Effector memory CD4-positive, alpha-beta T cell (primary cell): ENCODE measurements at places on chromosomes 5 and 9.
A peak's percentile ranks its signal among the peaks of the same experiment; 100 is the strongest.

- no peak for DNase-seq
These were observed 344.1 kb downstream of the BNC2 start for GRCh38 chr9:16526380-16526779.

- no peak for DNase-seq
These were observed 65.4 kb downstream of the RNF130 start for GRCh38 chr5:180006141-180006540.

- no peak for DNase-seq
These were observed 16.6 kb downstream of the C5orf58 start for GRCh38 chr5:170249355-170249754.

- DNase-seq: no peak
These were observed 222.3 kb downstream of the GLIS3 start for GRCh38 chr9:4077499-4078102.

- no peak for DNase-seq
These were observed 123.1 kb downstream of the LIFR start for GRCh38 chr5:38433160-38433861.

DNA sequence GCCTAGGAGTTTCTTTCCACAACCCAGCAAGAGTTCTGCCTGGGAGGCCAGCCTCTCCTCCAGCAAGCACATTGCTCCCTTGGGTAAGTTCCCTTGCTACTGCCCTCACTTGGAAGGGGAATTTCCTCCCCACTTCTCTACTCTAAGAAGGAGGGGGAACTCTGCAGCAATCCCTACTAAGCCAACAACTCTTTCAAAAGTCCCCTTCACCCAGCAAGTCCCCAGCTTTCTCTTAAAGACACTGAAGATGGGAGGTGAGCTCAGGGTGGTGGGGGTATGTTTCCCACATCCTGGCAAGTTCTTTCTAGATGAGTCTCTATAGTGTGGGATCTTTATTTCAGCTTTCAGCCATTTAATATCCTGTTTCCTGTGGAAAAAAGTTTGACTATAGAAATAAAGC lies 49.0 kb downstream of the PDE8B start:
- no peak for DNase-seq

DNA sequence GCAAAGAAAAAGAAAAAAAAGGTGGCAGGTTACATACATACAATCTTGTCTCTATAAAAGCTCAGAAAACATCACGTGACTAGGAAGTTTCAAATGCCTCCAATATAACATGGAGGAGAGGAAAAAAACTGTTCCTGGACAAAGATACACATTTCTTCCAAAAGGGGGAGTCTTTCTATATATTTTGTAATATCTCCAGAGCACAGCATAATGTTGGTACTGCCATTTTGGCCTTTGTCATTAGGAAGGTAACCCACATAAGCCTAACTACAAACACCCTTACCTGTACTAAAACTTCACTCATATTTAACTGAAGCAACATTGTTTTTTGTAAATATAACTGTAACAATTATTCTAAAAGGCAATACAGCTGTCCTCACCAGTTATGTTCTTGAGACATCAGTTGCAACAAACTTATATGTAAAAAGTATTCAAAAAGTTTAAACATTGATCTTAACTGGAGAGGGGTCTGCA lies 1.2 kb upstream of the BTF3 start:
- no peak for DNase-seq

DNA sequence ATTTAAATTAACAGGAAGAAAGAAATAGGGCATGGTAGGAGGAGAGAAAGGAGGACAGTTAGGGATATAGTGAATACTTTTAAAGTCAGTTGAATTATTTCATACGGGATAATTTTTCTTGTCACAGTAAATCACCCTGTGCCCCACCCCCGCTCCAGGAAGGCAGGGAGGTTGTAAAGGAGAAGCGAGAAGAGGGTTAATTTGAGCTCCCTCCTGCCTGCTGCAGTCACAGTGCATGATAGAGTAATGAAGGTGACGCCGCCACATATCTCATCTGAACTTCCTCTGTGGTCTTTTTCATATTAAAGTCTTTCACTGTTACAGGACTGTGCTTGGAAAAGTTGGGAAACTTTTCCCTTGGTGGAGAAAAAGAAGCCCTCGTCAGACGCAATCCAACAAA lies 896 bp upstream of the PCSK5 start:
- no peak for DNase-seq

GRCh38 chr5:2699231-2699630 lies 52.2 kb downstream of the IRX2 start:
- no peak for DNase-seq

- no peak for DNase-seq
These were observed 8.2 kb downstream of the IL4 start for GRCh38 chr5:132681983-132682382.

DNA sequence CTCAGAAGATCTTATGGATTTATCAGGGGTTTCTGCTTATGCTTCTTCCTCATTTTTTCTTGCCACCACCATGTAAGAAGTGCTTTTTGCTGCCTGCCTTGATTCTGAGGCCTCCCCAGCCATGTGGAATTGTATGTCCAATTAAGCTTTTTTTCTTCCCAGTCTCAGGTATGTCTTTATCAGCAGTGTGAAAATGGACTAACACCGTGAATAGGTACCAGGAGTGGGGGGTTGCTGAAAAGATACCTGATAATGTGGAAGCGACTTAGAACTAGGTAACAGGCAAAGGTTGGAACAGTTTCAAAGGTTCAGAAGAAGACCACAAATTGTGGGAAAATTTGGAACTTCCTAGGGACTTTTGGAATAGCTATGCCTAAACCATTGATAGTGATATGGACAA lies 1222.5 kb upstream of the NUDT12 start:
- DNase-seq: no peak

- DNase-seq: no peak
These were observed 12.2 kb downstream of the IL9 start for GRCh38 chr5:135883441-135883840.

DNA sequence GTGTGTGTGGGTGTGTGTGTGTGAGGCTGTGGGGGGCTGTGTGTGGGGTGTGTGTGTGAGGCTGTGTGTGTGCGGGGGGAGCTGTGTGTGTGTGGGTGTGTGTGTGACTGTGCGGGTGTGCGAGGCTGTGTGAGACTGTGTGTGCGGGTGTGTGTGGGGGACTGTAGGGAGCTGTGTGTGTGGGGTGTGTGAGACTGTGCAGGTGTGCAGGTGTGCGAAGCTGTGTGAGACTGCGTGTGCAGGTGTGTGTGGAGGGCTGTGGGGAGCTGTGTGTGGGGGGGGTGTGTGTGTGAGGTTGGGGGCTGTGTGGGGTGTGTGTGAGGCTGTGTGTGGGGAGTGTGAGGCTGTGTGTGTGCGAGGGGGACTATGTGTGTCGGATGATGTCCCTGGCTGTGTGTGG lies 23.2 kb downstream of the AHRR start:
- no peak for DNase-seq

DNA sequence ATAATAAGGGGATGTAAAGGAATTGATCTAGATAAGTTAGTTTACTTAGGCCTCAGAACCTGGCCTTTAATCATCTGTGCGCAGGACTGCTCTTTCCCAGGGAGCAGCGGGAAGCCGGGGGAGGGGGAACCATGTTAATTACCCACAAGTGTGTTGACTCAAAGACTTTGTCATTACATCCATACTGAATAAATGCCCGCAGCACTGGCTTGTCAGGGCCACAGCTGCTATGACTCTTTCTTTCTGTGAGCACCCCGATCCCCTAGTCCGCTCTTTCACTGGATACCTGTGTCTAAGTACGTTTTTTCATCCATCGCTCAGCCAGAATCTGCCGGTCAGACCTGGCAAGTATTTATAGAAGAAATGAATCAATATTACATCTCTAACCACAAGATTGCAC lies 249.3 kb upstream of the DMRT1 start:
- no peak for DNase-seq

DNA sequence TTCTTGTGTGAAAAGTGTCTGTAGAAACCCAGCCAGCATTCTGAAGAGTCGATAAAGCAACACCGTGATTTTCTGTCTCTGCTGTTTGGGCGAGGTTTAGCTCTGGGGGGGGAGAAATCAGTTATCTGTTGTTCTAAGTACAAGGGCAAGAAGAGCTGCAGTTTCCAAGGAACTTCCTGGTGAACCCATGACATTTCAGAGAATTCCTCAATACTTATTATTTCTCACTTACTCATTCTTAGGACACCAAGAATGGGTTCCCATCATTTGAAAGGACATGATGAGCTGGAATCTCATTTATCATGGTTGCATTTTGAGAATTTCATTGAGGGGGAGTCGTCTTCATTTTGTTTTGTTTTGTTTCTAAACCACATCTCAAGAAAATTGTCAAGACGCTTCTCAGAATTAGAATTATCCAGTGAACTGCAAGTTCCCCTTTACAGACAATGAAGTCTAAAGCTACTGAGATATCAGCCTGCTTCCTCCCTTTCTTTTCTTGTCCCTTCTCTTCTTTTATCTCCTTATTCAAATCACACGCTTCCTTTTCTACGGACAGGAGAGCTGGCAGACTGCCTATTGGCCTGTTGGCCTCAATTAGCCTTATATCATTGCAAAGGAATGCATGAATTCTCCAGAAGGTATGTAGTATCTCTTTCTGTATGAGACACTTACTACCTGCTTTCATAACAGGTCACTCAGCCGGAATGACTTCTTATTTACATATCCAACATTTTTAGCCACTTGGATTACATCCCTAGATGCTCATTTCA lies 53.7 kb downstream of the ZNF462 start:
- no peak for DNase-seq

GRCh38 chr9:80928697-80929096 lies 760.6 kb downstream of the TLE1 start:
- no peak for DNase-seq

GRCh38 chr5:123119334-123119986 lies 30.4 kb downstream of the PRDM6 start:
- DNase-seq: no peak

GRCh38 chr5:132227235-132227484 lies 493 bp downstream of the P4HA2 start:
- DNase-seq: no peak

GRCh38 chr5:123116757-123117156 lies 27.7 kb downstream of the PRDM6 start:
- no peak for DNase-seq

GRCh38 chr5:149338364-149338763 lies 6.9 kb upstream of the GRPEL2 start:
- DNase-seq: no peak

DNA sequence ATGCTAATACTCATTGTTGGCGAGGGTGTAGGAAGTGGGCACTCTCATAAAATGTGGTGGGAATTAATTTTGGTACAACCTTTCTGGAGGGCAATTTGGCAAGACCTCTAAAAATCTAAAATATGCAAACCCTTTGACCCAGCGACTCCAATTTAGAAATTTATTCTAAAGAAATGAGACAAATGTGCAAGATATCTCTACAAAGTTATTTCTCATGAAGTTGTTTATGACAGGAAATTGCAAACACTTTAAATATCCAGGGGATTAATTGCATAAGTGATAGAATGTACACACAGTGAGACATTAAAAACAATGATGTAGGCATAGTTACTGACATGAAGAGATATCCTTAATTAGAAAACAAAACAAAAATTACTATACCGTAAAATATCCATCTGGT lies 246.3 kb upstream of the MAP3K1 start:
- no peak for DNase-seq

DNA sequence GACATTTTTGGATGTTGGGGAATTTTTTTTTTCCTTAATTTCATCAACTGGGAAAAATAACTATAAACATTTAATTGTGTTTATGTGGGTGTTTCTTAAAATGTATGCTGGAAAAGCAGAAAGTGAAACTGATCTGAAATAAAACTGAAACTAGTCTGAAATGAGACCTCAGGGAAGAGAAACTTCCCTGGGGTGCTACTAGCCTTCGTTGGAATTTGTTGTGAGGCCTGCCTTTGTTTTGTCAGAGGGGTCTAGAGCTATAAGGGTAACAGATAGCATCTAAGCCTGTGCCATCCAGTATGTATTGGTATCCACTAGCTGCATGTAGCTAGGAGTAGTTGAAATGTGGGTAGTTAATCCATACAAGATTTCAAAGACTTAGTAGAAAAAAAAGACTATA lies 10.4 kb downstream of the ZNF618 start:
- no peak for DNase-seq

DNA sequence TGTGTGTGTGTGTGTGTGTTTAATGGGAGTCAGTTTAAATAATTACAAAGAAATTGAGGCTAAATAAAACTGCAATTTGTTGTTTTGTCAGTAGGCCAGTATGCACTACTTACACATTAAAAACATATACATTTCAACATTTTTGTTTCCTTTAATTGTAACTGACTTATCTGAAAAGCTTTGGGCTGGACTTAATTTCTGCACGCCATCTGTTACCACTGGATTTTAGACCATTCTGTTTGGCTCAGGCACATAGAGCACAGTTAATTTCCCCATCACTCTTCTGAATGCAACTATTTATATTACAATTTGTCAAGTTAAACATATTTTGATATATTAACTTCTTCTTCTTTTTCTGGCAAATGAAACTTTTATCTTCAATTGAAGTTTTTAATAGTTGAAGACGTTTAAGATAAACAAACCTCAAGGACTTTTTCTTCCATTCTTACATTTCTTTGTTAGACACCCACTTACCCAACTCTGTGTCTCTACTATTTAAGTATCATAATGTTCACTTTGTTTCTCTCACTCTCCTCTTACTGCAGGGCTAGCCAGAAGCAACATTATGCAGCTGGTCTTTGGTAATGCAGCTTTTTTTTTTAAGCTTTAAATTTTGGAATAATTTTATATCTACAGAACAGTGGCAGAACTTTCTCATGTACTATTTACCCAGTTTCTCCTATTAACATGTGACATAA lies 253.4 kb upstream of the ANKH start:
- DNase-seq: no peak

DNA sequence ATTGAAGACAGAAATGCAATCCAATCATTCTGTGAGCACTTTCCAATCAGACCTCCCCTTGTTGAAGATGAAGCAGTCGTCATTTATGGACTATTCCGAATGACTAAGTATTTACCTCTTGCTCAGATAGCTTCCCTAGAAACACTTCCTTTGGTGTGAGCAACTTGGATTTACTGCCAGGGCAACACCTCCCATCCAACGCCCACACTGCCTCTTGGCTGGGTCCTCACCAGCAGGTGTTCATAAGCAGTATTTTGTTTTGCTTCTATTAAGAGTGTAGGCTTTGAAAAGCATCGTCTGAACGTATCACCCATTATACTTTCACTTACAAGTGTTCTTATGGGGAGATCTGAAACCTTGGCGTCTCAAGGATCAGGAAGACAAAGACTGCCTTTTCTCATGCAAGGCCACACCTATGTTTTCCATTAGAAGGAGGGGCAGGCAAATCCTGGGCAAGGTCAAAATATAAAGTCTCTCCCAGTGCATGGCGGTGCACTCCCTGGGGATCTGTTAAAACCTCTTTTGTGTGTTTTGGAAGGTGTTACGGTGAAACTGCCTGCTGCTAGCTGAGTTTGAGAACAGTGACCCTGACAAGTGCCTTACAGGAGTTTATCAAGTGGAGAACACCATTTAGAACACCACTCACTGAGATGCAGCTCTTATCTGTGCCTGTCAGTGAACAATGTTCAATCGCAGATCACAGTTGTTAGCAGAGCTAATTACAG lies 10.6 kb upstream of the MARCHF3 start:
- DNase-seq: no peak

GRCh38 chr9:83992901-83993300 lies 12.3 kb downstream of the RMI1 start:
- no peak for DNase-seq

GRCh38 chr5:151083081-151083676 lies 2.3 kb upstream of the TNIP1 start:
- DNase-seq: peak; percentile 76
